Ascending aorta (tissue), 2 donors: ENCODE measurements at places on chromosomes 2 and 18. TPM values are rescaled to one million over a fixed set of nuclear protein-coding genes. Genes with fewer than 3 reads are reported as not detected.

DNA sequence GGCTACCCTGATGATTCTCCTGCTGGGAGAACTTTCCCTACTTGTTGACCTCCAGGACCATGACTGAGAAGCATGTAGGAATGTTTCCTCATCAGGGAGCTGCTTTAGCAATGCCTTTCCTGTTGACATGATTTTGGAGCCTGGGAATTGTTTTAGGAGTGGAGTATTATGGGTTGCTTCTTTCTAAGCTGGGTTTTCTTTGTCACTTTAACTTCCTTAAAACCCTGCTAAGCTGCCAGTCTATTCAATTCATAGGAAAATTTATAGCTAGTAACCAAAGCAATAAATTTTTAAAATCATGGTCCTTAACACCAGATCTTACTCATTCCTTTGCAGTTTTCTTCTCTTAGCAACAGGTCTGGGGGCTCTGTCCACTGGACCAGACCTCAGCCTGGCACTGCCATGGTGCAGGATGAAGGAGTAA is 125.6 kb upstream of the TACR1 start:
- DNase-seq, result no peak

DNA sequence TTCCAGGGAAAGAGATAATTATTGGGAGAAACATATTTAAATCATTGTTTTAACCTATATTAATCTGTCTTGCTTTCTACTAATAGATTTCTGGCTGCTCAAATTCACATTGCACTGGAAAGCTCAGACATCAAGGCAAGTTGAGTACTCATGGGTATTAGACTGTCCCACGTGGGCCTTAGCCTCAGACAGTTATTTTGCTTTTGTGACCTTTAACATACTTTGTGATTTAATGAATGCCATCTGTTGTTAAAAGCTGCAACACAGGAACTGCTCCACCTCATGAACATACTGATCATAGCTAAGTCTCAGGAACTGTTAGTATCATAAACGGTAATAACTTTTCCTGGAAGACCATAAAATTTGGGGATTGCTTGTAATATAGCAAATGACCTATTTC is 2.7 kb upstream of the LCT start:
- DNase-seq, result no peak

DNA sequence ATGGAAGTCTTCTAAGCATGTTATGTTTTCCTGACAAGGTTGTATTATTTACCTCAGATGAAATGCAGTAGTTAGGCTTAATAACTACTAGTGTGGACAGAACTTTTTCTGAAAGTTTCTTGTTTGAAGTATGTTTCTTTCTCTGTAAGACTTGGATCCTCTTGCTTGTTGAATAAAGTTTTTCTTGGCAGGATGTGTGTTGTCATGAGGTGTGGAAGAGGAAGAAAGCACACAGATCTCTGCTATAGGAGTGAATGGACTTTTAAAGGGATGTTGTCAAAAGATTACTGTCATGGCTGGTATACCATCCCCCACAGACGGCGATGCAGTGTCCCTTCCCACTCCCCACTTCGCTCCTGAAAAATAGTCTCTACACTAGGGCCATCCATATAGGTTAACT is 2.6 kb downstream of the CAB39 start:
- no peak for DNase-seq

DNA sequence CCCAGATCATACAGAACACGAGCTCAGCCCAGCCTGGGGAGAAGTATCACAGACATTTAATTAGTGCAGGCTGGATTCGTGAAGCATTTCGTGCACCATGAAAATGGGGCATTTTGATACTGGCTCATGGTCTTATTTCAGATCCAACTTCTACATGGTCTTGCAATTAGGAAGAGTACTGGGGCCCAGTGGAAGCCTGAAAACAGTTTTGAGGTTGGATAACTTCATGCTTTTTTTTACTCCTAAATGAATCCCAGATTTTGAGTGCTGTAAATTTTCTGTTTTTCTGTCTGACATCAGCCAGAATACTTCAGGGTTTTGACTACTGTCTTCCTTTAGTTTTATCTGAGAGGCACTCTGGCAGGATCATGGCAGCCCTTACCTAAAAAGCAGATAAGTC is 160.1 kb downstream of the GFPT1 start:
- no peak for DNase-seq

DNA sequence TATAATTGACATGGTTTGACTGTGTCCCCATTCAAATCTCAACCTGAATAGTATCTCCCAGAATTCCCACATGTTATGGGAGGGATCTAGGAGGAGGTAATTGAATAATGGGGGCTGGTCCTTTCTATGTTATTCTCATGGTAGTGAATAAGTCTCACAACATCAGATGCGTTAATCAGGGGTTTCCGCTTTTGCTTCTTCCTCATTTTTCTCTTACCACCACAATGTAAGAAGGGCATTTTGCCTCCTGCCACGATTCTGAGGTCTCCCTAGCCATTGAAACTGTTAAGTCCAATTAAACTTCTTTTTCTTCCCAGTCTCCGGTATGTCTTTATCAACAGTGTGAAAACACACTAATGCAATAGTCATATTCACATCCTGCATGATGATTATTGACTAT is 1073.3 kb upstream of the CDH2 start:
- no peak for DNase-seq

DNA sequence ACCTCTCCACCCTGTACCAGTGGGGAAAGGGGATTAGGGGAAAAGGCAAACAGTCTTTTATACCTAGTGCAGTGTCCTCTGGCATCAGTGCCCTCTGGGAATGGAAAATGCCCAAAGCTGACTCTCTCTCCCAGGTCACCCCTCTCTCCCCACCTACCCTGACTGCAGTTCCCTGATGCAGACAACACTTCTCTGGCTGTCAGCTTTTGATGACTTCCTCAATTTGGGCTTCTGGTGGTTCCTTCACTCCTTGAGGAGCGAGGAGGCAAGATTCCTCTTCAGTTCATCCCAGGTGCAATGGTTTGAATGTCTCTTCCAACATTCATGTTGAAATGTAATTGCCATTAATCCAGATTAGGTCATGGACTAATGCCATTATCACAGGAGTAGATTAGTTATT is 19.7 kb upstream of the PPM1B start:
- DNase-seq, result no peak

GRCh38 chr2:156455361-156455975 is 19.3 kb downstream of the GPD2 start:
- DNase-seq, result no peak

DNA sequence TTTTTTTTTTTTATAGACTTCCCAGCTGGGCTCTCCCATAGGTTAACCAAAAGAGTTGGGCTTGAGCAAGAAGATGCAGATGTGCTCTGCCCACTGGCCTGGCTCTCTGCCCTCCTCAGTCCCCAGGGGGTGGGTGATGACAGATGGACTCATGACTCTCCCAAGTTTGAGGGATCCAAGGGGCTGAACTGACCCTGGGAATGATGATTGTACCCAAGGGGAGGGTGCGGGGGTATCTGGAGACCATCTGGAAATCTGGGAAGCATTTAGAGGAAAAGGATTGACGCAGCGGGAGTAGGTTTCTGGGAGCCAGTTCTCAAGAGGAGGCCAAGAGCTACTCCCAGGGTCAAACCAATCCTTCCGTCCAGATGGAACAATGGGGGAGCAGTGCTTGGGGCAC is 330.8 kb downstream of the CYP26B1 start:
- no peak for DNase-seq

- DNase-seq, result no peak
Measured at GRCh38 chr2:1561811-1562421, 148.7 kb downstream of the TPO start.

- DNase-seq, result no peak
Measured at GRCh38 chr2:72989770-72990556, 72.6 kb downstream of the EMX1 start.

GRCh38 chr2:127611076-127611925 is 34.7 kb upstream of the GPR17 start:
- peak; percentile 45 for DNase-seq

Gene RUFY4
- total RNA-seq, result not detected

Gene HTR2B
- total RNA-seq, result 0.75 TPM

Gene CTIF
- 55.3 TPM for total RNA-seq

Gene HOXD8
- total RNA-seq, result 19.8 TPM

Gene CD8B2
- total RNA-seq, result not detected

Gene SUPT7L
- total RNA-seq, result 6.1 TPM

Gene PRKCE
- 4.6 TPM for total RNA-seq
